Activated CD8-positive, alpha-beta T cell treated with anti-CD3 and anti-CD28 coated beads, Interleukin-2, amount 10 ng/mL, durations not matched to agents 7 days and 5 days (primary cell): ENCODE measurements at places on chromosomes 5 and 9. TPM values are rescaled to one million over a fixed set of nuclear protein-coding genes. Genes with fewer than 3 reads are reported as not detected.

ANKRD31 gene
- 0.23 TPM for total RNA-seq

SHOC1 gene
- not detected for total RNA-seq

DRD1 gene
- total RNA-seq, result not detected

GRCh38 chr5:10306806-10307205 lies 896 bp downstream of the CMBL start:
- no peaks in the 10 kb centered on the region for H3K36me3 ChIP-seq
- peaks cover 37% of the 10 kb centered on the region for H3K27me3 ChIP-seq
- H3K4me3 ChIP-seq, result peak overlapping the region; percentile 72
- DNase-seq, result no peak
- H3K27ac ChIP-seq, result no peak overlapping the region

DNA sequence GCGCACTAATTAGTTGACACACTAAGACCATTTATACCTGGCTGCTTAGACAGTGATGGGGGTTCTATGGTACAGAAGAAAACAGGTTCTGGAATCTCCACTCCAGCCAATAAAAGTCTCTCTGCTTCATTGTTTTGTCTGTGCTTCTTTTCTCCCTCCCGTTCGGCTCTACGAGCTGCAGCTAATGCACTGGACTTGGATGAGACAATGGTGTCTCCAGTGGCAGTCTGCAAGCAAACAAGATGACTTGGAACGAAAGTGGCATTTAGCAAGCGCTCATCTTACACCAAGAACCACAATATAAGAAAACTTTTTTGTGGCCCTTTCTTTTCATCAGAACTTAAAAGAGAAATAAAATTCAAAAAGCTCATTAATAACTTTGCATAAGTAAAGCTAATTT lies 30.2 kb downstream of the GFM2 start:
- no peak overlapping the region for H3K27ac ChIP-seq
- no peak for DNase-seq
- H3K4me1 ChIP-seq, result no peaks in the 10 kb centered on the region
- peaks cover 41% of the 10 kb centered on the region for H3K36me3 ChIP-seq
- H3K27me3 ChIP-seq, result no peaks in the 10 kb centered on the region

DNA sequence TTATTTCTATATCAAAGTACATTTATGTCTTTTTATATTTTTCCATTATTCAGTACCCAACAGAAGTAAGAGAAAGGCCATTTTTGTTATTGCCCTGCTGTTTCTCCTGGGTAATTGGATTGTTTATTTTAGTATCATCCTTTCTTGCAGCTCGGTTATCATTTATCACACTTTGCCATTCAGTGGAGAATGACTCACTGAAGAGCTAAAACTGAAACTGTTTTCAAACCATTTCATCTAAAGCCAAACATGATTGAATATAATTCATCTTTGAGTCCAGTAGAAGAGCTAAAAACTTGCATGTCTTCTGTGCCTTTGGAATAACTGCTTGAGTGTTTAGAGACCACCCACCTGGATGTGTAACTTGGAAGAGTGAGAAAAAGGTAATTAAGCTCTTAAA lies 139.5 kb upstream of the PRDM9 start:
- H3K4me1 ChIP-seq, result no peaks in the 10 kb centered on the region
- no peak overlapping the region for H3K27ac ChIP-seq
- no peaks in the 10 kb centered on the region for H3K27me3 ChIP-seq
- no peak for DNase-seq
- H3K36me3 ChIP-seq, result no peaks in the 10 kb centered on the region
- H3K4me3 ChIP-seq, result no peak overlapping the region
